Left cardiac atrium (tissue), 4 donors: ENCODE measurements at places on chromosomes 6 and 20. TPM values are rescaled to one million over a fixed set of nuclear protein-coding genes. Genes with fewer than 3 reads are reported as not detected.

Gene MYLK4
- 1.6 TPM for total RNA-seq

Gene NQO2
- total RNA-seq, result 46.2 TPM

Gene GABBR1
- 22.4 TPM for total RNA-seq

Gene ZNF292
- 39.1 TPM for total RNA-seq

Gene CCN5
- 25.1 TPM for total RNA-seq

Gene PPP1R3G
- 10.7 TPM for total RNA-seq

Gene ADGRF1
- not detected for total RNA-seq

Gene RAMACL
- total RNA-seq, result 0.71 TPM

Gene HLA-DQA1
- total RNA-seq, result 7.7 TPM

Gene ZNF318
- 10.0 TPM for total RNA-seq

Gene HBS1L
- 61.3 TPM for total RNA-seq

Gene TCF15
- 10.3 TPM for total RNA-seq

DNA sequence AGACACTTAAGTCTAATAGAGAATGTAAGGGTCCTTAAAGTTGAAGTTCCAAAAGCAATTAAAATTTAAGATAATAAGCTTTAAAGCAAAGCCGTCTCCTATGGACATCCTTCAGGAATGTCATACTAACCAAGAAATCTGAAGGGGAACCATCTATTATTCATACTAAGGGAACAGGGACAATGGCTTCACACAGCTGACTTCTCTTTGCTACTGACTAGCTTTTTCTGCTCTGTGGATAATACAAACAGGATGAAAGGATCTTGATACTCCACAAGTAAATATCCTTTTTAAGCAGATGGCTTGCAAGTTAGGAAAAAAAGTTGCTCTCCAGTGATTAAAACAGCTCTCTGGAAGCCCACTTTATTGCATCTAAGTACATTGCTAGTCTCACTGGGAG is 178.6 kb downstream of the BACH2 start:
- no peak for DNase-seq

DNA sequence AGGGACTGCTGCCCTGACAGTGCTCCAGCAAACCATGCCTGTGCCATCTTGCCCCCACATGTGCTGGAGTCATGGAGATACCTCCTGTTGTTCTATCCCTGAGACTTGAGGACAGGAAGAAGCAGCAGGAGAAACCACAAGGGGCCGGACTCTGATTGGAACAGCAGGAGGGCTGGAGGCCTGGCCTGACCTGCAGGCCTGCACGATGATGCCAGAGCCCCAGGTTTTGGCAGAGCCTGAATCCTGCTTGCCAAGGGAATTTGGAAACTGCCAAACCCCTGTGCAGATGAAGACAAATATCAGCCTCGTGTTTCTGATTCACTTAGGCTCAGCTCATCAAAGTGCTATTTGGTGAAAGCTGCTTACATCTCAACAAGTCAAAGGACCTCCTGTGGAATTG is 177.6 kb downstream of the MAFB start:
- DNase-seq, result no peak

- DNase-seq, result no peak
These were observed 32.1 kb downstream of the NHLRC1 start for GRCh38 chr6:18090349-18090786.

DNA sequence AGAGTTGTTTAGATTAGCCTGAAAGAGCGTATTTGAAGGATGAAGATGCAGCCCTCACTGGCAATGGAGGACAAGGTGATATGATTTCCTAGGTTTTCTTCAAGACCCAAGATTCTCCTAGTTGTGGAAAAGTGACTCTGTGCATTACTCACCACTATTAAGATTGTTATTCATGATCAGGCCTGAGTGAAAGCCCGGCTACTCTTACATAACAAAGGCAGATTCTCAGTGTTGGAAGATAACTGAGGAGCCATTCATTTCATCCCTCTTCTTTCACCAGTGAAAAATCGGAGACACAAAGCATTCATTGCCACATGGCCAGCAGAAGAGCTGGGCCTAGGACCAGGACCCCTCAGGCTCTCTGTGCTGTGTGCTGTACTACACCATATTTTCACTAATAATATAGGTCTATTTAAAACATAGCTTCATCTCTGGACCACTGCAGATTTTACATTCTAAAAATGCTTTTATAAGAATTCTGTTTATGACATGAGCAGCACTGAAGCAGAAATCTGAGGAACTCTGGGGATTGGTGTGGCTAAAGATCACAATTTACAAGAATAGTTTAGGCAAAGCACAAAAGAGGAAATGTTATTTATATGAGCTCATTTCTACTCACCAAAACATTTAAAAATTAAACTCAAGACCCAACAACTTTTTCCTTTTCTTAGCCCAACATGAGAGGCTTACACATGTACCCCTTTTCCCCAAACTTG is 181.9 kb upstream of the CCN2 start:
- no peak for DNase-seq

GRCh38 chr20:49387581-49387939 is 94.9 kb downstream of the KCNB1 start:
- DNase-seq, result no peak

GRCh38 chr6:152147269-152147668 is 339.8 kb downstream of the ESR1 start:
- DNase-seq, result no peak

- no peak for DNase-seq
These were observed 181.4 kb downstream of the SIM1 start for GRCh38 chr6:100283285-100283684.

DNA sequence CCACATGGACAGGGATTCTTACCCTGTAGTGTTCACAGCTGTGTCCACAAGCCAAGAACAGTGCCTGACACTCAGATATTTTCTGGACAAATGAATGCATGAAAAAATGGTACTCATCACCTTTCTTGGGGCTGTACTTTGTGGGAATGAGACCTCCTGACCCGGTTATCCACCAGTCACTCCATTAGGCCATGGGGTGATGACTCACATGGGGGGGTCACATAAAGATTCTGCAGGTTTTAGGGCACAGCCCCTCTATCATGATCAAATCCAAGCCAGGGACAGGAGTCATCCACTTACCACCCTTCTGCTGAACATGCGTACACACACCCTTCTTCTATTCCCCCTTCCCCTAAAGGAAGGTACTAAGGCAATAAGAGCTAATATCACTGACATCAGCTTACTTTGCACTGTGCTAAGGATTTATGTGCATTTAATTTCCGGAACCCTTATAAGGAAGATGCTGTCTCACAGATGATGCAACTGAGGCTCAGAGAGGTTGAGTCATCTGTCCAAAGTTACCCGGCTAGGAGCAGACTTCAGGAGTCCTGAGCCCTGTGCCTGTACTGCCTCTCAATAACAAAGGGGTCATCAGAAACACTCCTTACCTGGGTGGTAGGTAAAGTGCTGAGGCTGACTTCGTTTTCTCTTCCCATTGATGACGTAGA is 107.8 kb downstream of the NFATC2 start:
- no peak for DNase-seq

DNA sequence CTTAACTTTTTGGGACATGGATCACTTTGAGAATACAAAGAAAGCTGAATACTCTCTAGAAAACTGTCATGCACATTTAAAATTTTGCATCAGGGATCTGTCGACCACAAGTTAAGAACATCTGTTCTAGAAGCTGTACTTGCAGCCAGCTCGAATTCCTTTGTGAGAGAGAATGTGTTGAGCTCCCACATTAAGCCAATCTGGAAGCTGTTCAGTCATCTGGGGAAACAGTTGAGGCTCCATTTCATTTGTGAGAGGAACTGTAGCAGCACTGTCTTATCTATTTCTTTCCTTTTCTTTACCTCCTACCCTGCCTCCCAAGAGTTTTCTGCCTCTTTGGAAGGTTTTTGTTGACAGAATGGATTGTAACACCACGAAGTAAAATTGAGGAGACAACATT is 50.8 kb downstream of the KAT14 start:
- no peak for DNase-seq

DNA sequence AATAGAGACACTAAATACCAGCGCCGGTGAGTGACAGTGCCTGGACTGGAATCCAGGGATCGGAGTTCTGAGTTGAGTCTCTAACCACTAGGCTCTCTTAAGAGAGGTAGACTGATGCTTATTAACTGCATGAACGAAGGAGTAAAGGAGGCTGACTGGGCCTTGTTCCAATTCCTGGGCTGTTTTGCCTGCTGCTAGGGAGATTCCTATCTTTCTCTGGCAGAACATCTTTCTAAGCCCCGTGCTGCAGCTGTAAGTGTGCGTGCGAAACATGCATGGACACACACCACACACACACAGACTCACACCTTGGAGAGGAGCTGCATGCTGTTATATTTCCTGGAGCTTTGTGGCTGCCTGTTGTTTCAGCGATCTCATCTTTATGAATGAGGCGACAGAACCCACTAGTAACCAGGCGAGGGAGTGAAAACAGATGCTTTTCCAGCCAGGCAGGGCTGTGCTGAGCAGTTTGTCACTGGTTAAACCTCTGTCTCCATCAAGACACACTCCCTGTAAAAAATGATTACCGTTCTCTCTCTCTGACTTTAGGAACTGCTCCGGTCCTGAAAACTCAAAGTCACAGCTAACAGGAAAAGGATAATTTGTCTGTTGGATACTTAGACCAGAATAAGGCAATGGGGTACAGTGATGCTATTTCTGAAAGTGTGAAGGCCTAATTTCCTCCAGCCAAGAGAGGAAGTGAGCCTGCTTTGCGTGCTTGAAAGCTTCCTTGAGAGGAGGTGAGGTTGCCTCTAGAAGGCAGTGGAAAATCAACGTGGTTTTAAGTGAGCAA is 157.4 kb upstream of the ZNF217 start:
- DNase-seq, result no peak

- peak; percentile 96 for DNase-seq
These were observed 102.1 kb downstream of the CEBPB start for GRCh38 chr20:50292591-50293283.

- no peak for DNase-seq
These were observed 88.9 kb upstream of the FOXP4 start for GRCh38 chr6:41457303-41457670.

DNA sequence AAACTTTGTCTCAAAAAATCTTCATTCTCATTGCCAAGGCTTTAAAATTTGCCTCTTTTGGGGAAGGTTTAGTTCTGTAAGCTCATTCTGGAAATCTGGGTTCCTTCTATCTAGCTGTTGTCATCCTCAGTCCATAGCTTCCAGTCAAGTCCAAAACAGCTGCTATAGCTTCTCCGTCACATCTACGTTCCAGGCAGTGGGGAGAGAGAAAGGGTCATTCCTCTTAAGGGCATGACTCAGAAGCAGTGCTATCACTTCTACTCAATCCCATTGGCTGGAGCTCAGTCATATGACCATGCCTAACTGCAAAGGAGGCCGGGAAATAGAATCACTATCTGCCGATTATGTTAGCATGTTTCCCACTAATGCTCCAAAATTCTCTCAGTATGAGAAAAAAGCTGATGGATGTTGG is 141.4 kb upstream of the PTPN1 start:
- no peak for DNase-seq

DNA sequence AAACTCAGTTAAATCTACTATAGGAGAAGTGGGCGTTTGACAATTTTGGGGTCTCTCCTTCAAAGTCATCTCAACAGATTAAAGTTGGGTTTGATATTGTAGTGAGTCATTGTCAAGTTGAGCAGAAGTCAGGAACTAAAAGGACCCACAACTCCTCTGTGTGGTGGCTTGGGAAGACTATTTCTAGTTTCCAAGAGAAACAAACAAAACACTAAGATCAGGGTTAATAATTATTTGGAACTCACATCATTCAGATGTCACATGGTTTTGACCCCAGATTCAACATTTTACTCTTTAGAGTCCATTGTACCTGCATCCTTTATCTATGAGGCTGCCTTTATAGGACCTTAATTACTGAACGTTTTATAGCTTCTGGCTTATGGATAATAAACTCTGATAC is 45.3 kb upstream of the TINAG start:
- no peak for DNase-seq

GRCh38 chr6:170295510-170296422 is 4.9 kb upstream of the DLL1 start:
- DNase-seq, result no peak

DNA sequence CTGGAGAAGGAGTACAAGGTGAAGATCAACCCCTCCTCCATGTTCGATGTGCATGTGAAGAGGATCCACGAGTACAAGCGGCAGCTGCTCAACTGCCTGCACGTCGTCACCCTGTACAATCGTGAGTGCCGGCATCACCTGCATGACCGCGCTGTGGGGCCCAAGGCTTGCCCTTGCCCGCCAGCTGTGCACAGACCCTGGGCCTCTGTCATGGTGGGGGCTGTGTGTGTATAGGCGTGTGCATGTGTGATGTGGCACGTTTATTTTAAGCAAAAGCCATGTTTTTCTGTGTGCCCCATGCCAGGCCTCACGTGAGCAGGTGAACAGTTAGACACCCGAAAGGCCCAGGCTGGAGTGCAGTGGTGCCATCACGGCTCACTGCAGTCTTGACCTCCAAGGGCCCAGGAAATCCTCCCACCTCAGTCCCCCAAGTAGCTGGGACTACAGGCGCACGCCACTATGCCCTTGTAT is 36.3 kb downstream of the PYGB start:
- DNase-seq, result peak; percentile 7

GRCh38 chr6:27592481-27593199 is 119.7 kb upstream of the ZNF184 start:
- no peak for DNase-seq

- DNase-seq, result no peak
These were observed 143.2 kb upstream of the ZNF217 start for GRCh38 chr20:53736757-53737395.

- DNase-seq, result no peak
These were observed 37.8 kb downstream of the PTPRK start for GRCh38 chr6:128482642-128483041.

DNA sequence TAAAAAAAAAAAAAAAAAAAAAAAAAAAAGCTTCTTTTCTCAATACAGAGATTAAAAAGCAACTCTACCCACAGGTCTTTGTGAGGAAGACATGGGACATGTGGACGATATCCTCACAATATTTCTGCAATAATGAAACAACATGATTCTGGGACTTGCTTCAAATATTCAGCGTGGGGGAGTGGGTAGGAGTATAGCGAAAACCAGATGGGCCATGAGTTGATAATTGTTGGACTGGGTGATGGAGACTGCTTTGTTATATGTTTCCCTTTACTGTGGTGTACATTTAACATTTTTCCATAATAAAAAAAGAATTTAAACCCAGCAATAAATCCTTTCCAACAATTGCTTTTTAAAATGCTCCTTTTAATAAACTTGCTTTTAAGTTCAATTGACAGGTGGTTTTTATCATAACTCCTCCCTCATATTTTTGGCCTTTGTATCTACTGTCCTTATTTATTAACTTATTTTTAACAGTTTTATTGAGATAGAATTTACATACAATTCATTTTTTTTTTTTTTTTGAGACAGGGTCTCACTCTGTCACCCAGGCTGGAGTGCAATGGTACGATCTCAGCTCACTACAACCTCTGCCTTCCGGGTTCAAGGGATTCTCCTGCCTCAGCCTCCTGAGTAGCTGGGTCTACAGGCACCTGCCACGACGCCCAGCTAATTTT is 40.4 kb upstream of the ARFGEF2 start:
- no peak for DNase-seq

DNA sequence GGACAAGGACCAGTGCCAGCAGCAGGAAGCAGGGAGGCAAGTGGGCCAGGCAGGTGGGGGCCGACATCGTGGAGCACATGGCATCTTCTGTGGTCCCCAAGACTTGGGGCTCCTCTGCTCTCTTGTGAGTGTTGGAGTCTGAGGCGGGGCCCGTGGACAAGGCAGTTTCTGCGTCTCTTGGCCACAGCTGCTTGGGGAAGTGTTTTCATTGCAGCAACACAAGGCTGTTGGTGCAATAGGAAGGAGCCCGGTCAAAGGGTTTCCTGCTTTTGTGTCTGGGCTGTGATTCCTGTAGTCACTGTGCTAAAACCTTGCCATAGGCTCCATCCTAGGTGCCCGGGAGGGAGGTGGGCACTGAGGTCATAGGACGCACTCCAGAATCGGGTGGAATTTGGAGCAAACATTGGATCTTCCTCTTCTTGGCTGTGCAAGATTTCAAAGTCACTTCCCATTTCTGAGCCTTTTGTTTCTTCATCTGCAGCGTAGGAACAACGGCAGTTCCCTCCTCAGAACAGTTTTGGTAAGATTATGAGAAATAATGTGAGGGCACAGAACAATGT is at the start of gene SIRPB2:
TSS of gene SIRPB2 (minus strand) at position 140 of the 560 bp plus-strand sequence. CDS start at position 79, 61 bp downstream.
- DNase-seq, result peak; percentile 72
